ENCODE measurements at places on chromosomes 2 and 18.
A peak's percentile ranks its signal among the peaks of the same experiment; 100 is the strongest.

DNA sequence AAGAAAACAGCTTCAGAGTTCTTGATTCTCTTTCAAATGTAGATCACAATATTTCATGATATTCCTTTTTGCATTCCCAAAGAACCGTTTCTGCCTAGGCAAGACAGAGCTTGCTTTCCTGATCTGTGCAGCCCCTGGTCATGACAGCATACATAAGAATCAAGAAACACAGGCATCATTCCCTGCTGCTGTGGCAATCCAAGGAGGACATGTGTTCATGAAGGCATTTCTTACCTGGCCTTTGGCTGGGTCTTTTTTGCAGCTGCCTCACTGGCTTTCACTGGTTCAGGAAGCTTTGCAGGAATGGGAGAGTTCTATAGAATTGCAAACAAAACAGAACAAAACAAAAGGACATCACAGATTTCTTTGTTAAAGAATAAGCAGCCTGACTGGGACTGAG is 87.6 kb upstream of the NFU1 start:
- no peak for DNase-seq

- no peak for DNase-seq
Observed at GRCh38 chr18:54636217-54636616, 45.2 kb downstream of the DYNAP start.

DNA sequence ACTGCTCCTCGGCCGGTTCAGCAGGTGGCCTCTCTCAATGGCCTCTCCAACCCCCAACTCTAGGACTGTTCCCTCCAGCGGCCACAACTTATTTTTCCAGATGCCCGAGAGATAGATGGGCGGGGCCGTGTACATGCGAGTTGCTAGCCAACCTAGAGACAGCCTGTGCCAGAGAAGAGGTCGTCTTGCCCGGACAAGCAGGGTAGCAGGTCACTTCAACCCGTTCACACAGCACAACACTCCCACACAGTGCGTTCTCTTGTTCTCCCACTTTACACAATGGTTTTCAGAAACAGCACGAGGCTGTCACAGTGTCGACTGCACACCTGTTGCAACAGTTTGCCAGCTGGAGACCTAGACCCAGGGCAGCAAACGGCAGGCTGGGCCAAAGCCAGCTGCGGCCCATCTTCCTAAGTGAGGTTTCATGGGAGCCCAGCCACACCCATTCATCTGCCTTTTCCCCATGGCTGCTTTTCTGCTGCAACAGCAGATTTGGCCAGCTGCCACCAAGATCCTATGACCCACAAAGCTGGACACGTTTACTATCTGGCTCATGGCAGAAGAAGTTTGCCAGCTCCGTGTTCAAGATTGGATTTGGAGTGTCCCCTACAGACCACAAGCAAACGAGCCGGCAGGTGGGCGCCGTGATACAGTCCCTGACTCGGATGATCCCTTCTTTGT is 7.3 kb upstream of the PRLH start:
- no peak for DNase-seq

GRCh38 chr2:32135409-32135808 is 30.3 kb upstream of the SLC30A6 start:
- DNase-seq = no peak

DNA sequence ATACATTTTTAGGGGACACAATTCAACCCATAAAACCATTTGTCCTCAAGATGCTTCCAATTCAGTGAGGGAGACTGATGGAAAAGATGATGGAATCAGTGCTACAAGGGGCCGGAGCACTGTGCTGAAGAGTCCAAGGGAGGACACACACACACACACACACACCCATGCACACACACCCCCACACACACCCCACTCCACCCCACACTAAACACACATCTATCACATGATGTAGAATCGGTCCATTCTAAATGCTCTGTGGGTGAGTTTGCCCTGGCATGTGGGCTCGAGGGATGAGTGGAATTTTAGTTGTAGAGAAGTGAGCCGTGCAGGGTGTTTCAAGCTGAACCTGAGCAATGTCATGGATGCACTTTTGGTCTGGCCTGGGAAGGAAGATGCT is 41.1 kb downstream of the PRKCE start:
- no peak for DNase-seq

DNA sequence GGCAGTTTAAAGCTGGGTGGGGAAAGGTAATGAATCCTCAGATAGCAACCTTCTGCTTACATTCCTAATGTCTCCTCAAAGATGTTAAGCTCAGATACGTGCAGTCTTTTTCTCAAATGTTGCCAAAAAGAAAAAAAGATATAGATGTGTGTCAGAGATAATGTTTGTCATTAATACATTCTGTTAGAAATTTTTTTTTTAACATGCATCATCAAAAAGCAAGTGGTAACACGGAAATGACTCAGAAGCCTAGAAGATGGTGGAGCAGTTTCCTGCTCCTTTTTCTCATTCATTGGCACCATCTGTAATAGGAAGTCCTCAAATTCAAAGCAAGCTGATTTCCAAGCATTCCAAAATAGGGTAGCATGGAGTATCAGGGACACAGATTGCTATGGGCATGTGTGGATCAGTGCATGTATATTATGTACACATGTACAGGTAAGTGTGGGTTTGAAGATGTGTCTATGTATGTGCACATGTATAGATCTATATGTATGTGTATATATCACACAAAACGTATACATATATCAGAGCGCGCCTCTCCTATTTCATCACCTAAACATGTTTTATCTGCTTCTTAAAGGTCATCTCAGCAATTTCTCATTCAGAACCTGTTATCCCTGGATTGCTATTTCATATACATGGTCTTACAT is 79.9 kb upstream of the ITGB6 start:
- DNase-seq = no peak

DNA sequence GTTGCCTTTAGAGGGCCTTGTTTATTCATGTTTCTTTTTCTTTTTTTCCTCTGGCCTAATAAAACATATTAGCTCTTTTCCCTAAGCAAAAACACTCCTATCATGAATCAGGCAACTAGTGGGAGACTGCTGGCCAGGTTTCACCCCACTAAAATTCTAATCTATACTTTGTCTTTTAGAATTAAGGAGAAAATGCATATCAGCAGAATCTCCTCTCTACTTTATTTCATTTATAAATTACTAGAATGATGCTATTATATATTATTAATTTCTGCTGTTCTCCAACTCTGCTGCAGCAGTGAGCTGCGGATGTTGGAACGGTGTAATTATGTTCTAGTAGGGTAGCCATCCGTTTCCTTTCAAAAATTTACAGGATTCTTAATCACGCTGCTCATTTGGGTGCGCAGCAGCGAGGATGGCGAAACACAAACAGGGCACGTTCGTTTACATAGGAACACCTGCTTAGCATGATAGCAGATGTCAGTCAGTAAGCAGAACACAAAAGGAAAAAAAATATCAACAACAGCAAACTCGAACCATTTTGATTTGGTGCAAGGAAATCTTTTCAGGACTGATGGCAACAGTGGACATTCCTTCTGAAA is 30.5 kb downstream of the ZEB2 start:
- DNase-seq = no peak

DNA sequence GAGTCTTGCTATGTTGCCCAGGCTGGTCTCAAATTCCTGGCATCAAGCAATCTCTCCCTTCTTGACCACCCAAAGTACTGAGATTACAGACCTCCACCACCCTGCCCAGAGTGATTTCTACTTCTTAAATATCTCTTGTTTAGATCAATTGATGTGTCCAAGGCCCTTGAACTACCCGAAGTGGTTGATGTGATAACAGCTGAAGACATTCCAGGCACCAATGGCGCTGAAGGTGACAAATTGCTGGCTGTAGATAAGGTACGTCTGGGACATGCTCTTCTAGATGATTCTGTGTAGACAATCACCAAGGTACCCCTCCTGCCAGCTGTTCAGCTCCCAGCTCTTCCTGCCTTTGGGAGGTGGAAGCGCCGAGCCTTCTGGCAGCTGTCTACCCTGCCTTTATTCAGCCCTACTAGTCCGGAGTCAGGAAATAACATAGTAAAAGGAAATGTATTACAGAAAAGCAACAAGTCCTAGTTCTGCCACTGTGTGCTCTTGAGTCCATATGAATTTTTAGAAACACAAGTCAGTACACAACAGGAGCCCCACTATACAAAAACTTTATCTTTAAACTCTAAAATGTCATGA is 61.3 kb upstream of the BZW1 start:
- no peak for DNase-seq

- DNase-seq = peak; percentile 88
Observed at GRCh38 chr2:86786001-86786536, 4.6 kb downstream of the CD8A start.

GRCh38 chr2:204840504-204840903 is 295.2 kb downstream of the PARD3B start:
- no peak for DNase-seq

DNA sequence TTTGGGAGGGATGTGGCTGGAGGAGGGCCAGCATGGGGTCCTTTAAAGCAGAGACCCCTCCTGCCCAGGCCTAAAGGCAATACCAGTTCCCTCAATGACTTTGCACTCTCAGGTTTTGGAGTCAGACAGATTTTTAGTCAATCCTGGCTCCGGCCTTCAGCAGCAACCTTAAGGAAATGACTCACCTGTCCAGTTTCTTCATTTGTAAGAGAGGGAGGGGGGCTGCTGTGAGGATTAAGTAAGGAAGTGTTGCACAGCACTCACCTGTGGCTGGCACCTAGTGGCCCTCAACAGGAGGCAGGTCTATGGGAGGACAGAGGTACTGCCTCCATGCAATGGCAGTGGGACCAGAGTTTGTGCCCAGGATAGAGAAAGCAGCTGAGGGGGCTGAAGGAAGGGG is 13.7 kb downstream of the CNGA3 start:
- DNase-seq = no peak
